ENCODE measurements at places on chromosomes 1 and 21.
A peak's percentile ranks its signal among the peaks of the same experiment; 100 is the strongest.

- DNase-seq = no peak
These were observed 118.2 kb downstream of the FAF1 start for GRCh38 chr1:50841791-50842387.

- DNase-seq = no peak
These were observed 739 bp upstream of the IFI6 start for GRCh38 chr1:27672750-27673112.

DNA sequence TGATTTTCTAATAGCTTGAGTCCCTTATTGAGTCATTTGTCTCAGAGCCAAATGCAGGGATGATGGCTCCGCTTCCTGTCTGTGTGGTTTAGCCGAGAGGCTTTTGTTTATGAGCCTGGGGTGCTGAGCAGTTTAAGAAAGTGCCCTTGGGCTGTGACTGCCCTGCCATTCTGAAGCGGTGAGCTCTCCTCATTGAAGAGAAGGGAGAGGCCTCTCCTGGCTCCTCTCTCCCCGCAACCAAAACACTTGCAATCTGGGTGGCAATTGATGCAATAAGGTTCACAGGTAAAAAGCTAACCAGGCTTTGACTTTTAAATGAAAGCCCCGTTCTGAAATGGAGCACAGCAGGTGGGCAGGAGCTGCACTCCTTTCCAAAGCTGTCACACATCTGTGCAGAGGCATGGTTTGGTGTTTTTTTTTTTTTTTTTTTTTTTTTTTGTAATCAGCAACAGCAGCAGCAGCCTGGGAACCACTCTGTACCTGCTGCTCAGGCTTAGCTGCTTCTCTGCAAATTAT, 403.7 kb downstream of the SIPA1L2 start:
- DNase-seq = no peak

GRCh38 chr1:239761509-239761908, 330.2 kb upstream of the FMN2 start:
- no peak for DNase-seq

GRCh38 chr1:201172999-201173610, 17.5 kb upstream of the IGFN1 start:
- no peak for DNase-seq

DNA sequence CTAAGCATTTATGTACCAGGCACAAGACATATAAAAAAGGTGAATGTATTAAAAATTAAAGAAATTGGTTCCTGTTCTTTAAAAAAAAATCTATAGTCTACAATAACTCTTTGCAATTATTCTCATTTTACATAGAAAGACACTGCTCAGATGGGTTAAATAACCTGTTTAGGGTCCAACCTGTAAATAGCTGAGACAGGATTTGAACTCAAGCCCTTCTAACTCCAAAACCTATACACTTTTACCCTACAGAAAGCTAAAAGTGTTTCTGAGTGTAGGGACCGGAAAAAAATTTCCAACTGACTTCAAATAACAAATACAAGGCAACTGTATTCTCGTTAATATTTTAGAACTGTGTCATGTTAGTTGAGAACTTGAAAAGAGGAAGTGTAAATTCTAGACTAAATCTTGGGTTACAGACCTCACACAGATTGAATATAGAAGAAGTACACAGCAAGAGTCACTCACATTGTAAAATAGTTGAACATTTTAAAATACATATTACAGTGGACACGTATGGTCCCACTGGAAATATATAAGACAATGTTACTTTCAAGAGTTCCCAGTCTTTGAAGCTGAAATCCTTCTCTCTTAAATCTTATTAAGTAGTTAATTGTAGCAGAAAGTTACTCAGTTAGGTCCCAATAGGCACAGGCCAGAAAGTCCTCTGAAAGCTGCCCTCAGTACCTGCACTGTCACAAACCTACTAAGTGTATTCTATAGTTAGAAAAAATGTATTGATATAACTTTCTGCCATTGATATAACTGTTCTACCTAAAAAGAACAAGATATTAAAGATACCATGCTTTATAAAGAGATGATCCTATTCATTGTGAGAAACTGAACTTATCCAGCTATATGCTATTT, 7.3 kb downstream of the EDEM3 start:
- DNase-seq = no peak

DNA sequence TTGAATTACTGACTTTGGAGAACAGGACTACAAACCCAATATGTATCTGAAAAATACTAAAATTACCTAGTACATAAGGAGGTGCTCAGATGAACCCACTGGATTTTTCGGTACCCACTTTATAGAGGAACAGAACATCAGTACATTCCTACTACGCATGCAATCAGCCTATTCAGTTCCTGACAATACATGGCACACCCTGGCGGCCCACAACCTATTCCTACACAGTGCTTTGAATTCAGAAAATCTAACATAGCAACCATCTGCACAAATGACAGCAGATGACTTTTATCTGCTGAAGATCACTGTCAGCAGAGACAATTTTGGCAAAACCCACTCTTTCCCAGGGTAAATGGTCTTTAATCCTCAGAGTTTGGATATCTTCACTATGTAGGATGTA, 257.1 kb upstream of the GREM2 start:
- DNase-seq = no peak

DNA sequence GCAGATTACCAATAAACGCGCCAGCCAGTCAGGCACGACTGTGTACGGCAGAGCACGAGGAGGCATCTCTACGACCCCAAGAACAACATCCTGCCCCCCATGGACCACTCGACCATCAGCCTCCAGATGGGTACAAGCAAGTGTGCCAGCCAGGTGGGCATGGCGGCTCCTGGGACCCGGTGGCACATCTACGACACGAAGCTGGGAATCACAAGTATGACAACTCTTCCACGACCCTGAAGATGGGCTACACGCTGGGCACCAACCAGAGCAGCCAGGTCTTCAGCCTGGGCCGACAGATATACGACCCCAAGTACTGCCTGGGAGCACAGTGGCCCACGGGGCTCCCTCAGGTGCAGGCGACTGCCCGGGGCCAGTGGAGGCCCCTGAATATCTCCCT, 217.6 kb downstream of the POTED start:
- DNase-seq = no peak

- no peak for DNase-seq
These were observed 8.3 kb downstream of the TNNT2 start for GRCh38 chr1:201369209-201369608.

GRCh38 chr1:228457017-228457395, 30.2 kb upstream of the RNF187 start:
- no peak for DNase-seq

- no peak for DNase-seq
These were observed 87.4 kb upstream of the MACF1 start for GRCh38 chr1:39116860-39117728.

DNA sequence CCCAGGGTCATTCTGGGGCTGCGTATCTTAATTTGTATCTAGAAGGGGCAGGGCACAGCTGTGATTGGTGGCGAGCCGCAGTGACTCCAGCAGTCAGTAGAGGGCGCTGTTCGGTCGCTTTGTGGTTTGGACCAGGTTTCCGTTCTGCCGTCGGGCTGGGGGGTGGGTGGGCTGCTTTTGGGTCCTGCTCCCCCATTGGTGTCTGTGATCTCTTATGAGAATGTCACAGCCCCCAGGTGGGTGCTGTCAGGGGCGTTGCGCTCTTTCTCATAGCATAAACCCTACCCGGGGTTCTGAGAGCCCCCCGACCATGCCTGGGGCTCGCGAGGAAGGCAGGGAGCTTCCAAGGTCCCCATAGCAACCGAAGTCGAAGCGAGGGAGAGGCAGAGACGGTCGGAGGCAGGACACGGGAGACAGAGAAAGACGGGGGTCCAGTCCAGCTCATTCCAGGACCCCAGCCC, 5.4 kb downstream of the TFF3 start:
- peak; percentile 59 for DNase-seq

DNA sequence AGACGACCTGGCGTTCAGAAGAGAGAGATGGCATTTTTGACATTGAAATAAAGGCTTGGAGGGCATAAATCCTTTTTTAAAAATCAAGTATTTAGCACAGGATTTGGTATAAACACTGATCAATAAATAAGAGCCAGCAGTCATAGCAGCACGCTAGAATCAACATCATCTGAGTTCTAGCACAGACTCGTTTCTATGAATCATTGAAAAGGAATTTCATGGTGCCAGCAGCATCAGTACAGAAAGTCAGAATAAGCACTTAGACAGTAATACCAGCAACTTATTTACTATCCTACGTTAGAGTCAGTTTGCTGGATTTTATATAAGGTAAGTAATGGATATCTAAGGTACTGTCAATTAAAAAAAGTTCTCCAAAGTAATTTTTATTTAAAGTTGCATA, 119.3 kb downstream of the HLCS start:
- no peak for DNase-seq

DNA sequence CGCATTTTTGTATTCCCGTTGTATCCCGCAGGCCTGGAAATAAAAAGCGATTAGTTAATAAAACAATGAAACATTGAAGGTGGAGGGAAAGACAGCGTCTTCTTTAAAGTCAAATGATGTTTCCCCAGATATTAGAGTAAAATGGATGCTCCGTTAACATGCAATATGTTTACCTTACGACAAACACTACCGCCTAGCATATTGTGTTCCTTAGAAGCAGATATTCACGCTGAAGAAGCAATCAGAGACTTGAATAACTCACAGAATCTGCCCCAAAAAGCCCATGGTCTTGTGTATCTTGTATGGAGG, 583 bp upstream of the B4GALT3 start:
- DNase-seq = no peak

- no peak for DNase-seq
These were observed 14.0 kb downstream of the OVAAL start for GRCh38 chr1:180572760-180573159.

DNA sequence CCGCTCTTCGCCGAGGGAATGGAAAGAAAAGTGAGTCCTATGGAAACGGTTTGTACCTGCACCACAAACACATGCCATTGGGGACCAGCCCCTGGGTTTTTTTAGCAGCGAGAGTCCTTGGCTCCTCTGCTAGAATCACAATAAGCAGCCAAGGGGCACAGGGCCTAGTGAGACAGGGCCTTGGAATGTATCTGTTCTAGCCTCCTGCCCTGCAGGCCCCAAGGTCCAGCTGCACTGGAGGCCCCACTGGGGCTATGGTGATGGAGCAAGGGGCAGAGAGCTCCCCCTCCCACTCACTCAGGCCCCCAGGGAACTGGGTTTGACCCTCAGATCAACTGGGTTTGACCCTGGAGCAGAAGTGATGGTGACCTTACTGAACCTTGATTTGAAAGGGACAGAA, 14.4 kb downstream of the SHISA4 start:
- DNase-seq = no peak

DNA sequence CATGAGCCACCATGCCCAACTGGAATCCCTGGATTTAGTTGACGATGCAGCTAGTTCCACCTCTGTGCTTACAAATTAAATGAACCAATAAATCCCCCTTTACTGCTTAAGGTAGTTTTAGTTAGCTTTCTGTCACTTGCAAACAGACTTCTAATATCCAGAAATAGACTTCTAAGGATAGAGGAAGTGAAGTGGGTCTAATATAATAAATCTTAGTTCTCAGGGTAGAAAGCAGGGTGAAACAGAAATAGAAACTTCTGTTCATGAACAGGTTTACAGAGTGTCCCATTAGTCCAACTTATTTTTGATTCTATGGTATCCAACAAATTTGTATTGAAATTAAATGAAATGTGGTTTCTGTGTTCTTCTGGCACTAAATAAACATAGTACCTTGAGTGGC, 20.1 kb downstream of the BCAS2 start:
- no peak for DNase-seq

GRCh38 chr1:226371027-226371694, 36.7 kb downstream of the PARP1 start:
- DNase-seq = no peak

GRCh38 chr1:99131546-99131945, 126.9 kb upstream of the PLPPR5 start:
- no peak for DNase-seq

DNA sequence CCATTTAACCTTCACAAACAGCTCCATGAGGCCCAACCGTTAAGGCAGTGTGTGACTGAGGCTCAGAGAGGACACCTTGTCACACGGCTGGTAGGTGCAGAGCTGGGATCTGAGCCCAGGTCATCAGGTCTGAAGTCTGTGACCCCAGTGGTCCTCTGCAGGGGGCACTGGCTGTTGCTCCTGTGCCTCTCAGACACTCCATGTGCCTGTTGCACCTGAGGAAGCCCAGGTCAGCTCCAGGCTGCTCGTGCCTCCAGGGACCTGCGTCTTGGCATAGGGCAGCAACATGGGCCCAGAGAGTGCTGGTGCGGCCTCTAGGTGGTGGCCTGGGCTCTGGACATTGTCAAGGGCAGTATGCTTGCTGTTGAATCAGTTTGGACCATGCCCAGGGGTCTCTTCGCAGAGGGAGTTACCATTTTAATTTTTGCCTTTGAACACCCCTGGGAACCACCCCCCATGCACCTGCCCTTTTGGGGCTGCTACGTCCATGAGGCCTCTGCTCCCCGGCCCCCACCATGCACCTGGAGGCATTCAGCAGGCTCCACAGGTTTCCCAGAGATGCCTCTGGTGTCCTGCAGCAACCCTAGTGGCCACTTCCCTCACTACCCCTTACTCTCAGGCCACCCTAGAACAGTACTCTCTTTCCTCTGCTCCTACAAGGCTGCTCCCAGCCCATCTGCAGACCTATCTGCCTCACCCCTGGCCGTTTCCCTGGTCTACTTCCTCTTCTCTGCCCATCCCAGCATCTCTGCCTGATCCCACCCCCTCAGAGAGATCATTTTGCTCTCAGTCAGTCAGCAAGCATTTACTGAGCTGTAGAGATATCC, 25.2 kb upstream of the EPS8L3 start:
- no peak for DNase-seq

DNA sequence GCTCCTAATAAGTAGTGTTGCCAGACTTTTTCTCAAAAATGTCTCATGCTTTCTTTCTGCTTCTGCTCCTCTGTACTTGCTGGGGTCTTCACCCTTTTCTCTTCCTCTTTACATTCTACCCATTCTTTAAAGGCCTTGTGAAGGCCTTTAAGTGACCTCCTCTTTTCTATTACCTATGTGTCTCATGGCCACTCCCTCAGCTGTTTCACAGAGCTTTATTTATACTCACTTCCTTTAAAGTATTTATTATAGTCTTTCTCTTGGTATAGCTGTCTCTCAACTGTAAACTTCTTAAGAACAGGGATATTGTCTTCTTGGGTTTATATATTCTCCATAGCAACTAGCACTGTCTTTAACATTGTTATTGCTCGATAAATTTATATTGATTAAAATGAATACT, 792 bp downstream of the GOLPH3L start:
- no peak for DNase-seq

- DNase-seq = no peak
These were observed 4.1 kb downstream of the MINDY1 start for GRCh38 chr1:151002611-151003010.

DNA sequence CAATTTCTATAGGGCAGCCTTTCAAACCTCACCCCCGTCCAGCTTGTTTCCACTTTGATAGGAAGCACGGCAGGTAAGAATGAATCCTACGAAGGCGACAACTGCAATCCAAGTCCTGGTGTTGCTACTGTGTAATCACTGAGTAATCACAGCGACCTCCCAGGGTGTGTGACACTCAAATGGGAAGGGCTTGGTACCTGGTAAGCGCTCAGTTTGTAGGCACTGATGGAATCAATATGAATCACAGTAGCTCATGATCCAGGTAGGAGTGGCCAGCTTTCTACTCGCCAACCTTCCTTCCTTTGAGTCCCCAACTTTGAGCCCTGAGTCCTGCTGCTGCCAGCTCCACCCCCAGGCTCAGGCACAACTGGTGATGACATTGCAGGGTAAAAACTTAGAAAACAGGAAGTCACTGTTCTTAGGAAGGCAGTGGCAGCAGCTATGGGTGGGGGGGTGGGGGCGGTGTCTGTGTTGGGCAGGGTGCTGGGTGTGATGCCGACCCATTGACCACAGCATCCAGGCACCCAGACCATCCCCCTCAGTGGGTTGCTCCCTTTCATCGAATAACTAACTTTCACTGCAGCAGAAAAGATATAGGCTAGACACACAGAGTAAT, 70.7 kb downstream of the CD247 start:
- DNase-seq = peak; percentile 49

- no peak for DNase-seq
These were observed 285.6 kb downstream of the GRIK1 start for GRCh38 chr21:29654203-29654602.

All from activated CD4-positive, CD25-positive, alpha-beta regulatory T cell (primary cell).